ENCODE measurements at places on chromosomes 5 and 9.

DNA sequence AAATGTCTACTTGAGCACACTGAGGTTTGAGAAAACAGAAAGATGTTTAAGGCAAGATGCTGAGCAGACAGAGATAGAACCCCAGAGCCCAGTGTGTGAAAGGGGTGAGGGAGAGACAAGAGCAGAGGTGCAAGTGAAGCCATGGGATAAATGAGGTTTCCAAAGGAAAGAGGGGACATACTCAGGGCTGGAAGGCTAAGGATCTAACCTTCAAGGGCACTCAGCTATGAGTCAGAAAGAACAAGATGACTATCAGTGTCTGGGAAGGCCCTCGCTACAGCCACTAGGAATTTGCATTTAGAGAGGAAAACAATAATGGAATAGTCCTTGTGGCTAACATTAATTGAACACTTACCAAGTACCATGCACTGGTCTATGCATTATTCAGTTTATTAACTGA lies 113.7 kb downstream of the HTR4 start:
- no peak for DNase-seq

DNA sequence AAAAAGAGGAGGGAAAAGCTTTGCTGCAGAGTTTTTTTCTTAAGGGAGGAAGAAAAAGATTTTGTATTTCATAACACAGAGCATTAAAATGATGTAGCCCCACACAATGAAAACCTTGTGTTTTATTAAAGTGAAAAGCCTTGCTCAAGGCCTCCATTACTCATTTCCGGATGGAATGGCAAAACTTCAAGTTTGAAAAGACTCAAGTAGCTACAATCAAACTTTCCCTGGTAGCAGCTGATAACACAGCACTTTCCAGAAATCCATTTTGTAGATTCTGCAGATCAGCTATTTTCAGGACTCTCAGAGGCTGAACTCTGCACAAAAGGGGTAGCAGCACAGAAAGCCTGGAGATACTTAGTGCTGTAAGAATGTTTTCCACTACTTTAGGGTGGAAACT lies 374.8 kb downstream of the NFIB start:
- DNase-seq = peak; percentile 74

DNA sequence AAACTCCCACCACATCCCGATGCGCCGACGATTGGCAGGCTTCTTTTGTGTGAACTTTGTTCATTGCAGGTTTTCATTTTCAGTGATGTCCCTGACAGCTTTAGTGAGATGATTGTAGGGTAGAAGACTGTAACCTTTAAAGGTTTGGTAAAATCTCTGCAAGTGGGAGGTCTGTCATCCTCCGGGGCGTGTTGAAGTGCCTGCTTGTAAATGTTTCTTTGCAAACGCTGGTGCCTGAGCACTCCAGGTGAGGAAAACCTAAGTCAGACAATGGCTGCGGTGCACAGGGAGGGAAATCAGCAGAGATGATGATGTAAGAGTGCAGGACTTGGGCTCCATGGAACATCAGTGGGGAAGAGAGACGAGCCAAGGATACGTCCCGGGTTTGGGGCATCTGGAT lies 228.1 kb downstream of the DRD1 start:
- no peak for DNase-seq

DNA sequence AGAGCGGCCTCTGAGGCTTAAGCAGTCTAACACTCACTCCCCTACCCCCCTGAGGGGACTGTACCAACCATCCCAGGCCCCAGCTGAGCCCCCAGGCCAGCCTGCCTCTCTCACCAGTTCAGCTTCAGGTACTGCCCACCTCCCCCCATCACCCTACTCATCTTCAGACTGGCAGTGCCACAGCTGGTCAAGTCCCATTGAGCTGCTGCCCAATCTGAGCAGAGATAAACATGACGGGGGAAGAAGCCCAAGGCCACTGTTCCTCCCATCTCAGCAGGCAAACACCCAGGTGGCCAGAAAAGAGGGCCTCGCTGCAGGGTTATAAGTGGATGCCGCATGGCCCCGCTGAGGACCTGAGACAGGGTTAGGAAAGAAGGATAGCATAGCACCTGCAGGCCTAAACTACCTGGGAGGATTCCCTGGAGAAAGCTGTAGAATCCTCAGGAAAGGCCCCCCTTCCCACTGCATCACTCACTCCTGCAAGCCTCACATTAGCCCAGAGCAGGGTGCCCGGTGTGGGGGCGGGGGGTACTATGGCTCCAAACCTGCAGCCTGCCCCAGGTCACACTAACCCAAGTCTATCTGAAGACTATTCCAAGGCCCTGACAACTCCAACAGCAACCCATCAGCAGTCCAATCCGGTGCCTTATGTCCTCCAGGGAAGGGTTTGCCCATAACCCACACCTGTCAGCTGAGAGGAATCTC lies 3.6 kb downstream of the B4GALT1 start:
- no peak for DNase-seq

DNA sequence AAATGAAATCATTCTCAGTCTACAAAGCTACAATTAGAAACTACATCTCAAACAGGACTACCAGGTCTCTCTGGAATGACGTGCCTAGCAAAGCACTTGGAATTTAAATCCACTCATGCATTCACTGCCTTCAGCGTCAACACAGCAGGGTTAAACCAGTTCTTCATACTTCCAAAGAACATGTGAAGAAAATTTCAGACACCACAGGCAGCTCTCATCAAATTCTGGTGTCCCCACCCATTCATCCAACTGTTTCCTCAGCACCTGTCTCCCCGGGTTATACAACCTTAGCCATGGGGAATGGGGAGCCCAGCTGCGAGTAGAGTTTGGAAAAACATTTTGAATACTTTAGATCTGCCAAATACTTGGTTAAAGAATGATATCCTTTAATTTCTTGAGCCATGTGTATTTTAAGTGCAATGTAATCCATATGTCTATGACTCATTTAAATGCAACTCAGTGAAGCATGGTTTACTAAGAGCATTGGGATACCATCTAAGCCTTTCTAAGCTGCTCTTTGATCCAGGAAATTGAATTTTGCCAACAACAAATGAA lies 17.5 kb downstream of the ADAM19 start:
- no peak for DNase-seq

GRCh38 chr5:137751869-137752491 lies 2.2 kb downstream of the HNRNPA0 start:
- peak; percentile 79 for DNase-seq

GRCh38 chr5:177552839-177553455 lies 1.4 kb downstream of the FAM193B start:
- DNase-seq = no peak

DNA sequence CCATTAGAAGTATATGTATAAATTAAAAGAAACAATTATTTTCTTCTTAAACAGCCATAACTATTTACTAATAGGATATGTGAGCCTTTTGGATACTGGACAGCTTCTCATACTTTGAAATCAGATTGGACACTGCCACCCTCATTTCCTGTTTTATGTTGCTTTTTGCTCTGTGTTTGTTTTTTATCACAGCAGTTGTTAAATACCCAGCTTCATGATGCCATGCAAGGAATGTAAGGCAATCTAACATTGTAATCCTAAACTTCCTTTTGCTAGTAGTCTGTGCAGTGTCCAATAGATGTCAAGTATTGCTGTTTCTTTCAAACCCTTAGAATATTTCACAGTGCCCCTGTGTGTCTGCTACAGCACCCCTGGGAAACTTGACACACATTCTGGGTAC lies 56.2 kb downstream of the CNTLN start:
- peak; percentile 19 for DNase-seq

GRCh38 chr5:109645707-109646192 lies 44.0 kb upstream of the MAN2A1 start:
- DNase-seq = no peak

- DNase-seq = peak; percentile 49
Measured at GRCh38 chr9:72579190-72579589, 57.8 kb downstream of the TMC1 start.

GRCh38 chr9:114092336-114092735 lies 6.8 kb downstream of the KIF12 start:
- DNase-seq = no peak

- no peak for DNase-seq
Measured at GRCh38 chr5:163379298-163380155, 57.9 kb upstream of the CCNG1 start.

All from dermis microvascular lymphatic vessel endothelial cell (primary cell).